ENCODE measurements at places on chromosomes 2 and 18.

- no peak for DNase-seq
Measured at GRCh38 chr2:151198645-151199044, 63.0 kb downstream of the RBM43 start.

DNA sequence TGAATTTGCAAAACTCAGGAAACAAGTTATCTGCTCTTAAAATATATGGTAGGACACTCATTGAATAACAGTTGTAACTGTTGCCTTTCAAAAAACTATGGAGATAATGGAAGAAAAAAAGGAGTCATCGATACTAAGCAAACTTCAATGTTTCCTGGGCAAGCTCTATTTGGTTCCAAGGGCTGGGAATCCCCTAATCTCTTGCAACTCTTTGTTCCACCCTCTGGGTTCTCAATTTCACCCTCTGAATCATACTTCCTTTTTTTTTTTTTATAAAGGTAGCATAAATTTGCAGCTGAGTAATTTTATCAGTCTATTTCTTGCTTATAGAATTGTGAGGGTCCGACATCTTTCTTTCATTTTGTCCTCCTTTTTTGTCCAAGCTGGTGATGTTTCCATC lies 36.7 kb downstream of the SLC9A4 start:
- no peak for DNase-seq

DNA sequence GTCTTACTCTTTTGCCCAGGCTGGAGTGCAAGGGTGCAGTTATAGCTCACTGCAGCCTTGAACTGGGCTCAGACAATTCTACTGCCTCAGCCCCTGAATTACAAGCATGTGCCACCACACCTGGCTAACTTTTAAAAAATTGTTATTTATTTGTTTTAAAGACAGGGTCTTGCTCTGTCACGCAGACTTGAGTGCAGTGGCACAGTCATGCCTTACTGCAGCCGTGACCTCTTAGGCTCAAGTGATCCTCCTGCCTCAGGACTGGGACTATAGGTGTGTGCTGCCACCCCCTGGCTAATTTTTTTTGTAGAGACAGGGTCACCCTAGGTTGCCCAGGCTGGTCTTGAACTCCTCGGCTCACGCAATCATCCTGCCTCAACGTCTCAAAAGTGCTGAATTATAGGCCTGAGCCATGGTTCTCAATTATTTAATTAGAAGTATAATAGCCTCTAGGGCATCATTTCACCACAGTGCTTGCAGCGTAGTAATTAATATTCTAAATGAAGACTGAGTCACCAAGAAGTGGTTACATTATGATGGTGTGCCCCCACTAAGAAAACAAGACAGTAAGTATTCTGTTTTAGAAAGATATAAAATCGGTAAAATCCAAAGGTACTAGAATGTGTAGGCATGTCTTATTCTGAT lies 69.6 kb downstream of the EML4 start:
- no peak for DNase-seq

GRCh38 chr2:43075054-43075593 lies 151.3 kb downstream of the ZFP36L2 start:
- no peak for DNase-seq

- DNase-seq: no peak
Measured at GRCh38 chr2:178195390-178196166, 1.3 kb downstream of the OSBPL6 start.

GRCh38 chr2:120258196-120258595 lies 5.5 kb downstream of the RALB start:
- DNase-seq: no peak

DNA sequence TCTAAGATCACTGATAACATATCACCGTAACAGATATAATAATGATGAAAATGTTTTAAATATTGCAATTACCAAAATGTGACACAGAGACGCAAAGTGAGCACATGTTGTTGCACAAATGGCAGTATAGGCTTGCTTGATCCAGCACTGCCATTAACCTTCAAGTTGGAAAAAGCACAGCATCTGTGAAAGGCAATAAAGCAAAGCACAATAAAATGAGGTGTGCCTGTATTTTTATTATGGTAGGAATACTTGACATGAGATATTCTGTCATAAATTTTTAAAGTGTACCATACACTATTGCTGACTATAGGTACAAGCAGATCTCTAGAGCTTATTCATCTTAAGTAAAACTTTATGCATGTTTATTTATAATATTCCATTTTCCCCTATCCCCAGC lies 312.2 kb downstream of the PTH2R start:
- no peak for DNase-seq

GRCh38 chr2:24853996-24854395 lies 60.8 kb downstream of the CENPO start:
- DNase-seq: no peak

DNA sequence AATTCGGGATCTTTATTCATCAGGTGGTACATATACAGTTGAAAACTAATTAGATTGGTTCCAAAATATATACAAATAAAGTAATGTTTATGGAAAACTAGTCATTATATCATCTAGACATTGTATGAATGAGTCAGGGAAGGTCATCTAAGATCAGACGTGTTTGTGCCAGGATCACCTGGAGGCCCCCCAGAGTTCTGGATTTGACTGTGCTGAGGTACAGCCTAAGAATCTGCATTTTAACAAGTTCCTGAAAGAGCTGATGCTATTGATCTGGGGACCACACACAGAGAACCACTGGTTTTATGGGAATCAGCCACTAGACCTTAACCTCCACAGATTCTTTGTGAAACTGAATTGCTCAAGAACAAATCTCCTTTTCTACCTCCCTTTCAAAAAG lies 43.2 kb downstream of the PARD6G start:
- no peak for DNase-seq

GRCh38 chr2:215277944-215278343 lies 33.9 kb upstream of the ATIC start:
- no peak for DNase-seq

GRCh38 chr2:66790651-66791181 lies 355.8 kb downstream of the MEIS1 start:
- DNase-seq: no peak

DNA sequence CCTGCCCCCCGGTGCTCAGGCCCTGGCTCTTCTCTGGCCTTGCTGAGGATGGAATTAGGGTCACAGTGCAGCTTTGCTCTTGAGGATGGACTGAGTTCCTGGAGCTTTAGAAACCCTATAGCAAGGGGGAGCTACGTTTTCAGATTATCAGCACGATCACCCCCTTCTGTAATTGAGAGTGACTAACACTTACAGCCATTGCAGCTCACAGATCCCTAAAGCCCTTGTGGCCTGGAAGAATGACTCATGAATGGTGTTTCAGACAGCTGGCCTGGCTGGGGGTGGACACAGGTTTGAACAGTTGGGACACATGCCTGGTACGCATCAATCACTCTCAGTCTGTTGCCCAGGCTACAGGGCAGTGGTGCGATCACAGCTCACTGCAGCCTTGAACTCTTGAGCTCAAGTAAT lies 79.7 kb upstream of the IGFBP5 start:
- DNase-seq: no peak

DNA sequence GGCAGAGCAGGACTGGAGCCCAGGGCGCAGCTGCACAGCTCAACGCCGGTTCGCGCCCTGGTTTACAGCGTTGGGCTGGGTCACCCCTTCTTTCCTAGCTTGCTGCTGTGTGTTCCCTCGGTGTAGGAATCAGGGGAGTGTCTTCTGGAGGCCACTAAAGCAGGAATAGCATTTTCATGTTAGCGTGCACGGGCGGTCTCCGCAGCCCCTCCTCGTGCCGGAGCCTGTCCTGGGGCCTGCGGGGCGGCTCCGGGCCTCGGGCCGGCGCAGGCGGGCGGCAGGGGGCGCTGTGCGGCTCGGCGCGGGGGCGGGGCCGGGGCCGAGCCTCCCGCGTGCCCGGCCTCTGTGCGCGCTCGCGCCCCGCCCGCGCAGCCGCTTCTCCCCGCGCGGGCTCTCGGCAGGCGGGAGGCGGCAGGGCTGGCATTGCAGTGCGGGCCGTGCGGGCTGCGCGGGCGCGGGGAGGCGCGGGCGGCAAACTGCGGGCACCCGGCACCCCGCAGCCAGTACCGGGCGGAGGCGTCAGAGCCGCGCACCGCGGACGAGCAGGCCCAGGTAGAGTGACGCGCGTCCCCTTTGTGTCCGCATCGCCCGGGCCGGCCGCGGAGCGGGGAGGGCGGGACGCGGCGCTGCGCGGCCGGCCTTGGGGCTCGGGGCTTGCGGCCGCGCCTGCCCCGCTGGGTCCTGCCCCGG lies at the start of gene RNF144A:
RNF144A (plus strand) TSS at position 342 of the 690 bp plus-strand sequence. CDS start 79,515 bp downstream, outside the sequence.
- no peak for DNase-seq

DNA sequence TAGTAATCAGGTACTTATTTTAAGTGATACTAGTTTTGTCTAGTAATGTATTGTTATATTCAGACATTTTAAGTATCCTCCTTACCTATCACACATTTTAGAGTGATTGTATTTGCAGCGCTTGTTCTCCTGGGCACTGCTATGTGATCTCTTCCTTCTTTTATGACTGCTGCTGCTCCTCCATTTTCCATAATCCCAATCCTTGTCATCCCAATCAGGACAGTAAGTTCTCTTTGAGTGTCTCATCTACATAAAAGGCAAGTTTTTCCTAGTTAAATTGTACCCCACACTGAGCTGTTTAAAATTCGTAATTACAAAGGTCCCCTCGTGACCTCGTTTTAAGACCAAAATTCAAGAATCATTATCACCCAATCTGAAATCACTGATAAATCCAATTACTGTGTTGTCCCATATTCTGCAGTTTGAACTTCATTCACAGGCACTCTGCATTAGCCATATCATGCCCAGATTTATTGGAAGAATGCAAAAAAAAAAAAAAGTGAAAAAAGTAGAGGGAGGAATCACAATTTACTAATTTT lies 2.8 kb downstream of the CLK1 start:
- DNase-seq: no peak

DNA sequence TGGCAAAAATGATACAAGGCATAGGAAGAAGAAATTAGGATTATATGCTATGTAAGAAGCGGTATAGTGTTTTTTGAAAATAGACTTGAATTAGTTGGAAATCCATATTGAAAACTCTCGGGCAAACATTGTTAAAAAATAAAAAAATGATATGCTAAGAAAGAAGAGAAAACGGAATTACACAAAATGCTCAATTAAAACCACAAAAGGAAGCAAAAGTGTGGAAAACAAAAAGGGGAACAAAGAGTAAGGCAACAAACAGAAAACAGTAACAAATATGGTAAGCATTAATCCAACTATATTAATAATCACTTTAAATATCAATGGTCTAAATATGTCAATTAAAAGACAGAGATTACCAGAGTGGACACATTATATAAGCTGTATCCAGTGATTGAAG lies 58.4 kb downstream of the TXNL1 start:
- DNase-seq: no peak

- no peak for DNase-seq
Measured at GRCh38 chr2:99868260-99868659, 274.1 kb downstream of the AFF3 start.

- no peak for DNase-seq
Measured at GRCh38 chr2:113203901-113204519, 30.2 kb downstream of the PSD4 start.

- no peak for DNase-seq
Measured at GRCh38 chr18:5057386-5058348, 139.4 kb downstream of the AKAIN1 start.

DNA sequence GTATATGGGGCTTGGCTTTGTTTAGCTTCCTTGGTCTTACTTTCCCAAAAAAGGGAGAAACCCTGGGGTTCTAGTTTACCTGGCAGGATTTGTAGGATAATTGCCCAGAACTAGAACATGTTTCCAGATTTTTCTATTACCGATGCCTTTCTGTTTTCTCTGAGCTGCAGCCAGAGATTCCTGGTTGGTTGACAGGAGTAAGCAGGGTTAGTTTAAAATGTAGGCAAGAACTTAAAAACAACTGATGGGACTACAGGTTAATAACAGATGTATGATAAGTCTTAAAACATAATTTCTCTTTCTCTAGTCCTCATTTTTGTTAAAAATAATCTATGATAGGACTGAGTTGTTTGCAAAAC lies 38.9 kb upstream of the GMCL1 start:
- no peak for DNase-seq

DNA sequence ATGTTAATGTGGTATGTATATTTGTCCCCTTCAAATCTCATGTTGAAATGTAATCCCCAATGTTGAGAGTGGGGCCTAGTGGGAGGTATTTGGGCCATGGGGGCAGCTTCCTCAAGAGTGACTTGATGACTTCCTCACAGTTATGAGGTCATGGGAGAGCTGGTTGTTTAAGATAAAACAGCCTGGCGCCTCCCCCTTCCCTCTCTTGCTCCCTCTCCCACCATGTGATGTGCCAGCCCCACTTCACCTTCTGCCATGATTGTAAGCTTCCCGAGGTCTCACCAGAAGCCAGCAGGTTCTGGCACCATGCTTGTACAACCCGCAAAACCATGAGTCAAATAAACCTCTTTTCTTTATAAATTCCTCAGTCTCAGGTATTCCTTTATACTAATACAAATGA lies 258.3 kb upstream of the POU3F3 start:
- no peak for DNase-seq

- no peak for DNase-seq
Measured at GRCh38 chr2:217291259-217291658, 431.4 kb upstream of the TNP1 start.

DNA sequence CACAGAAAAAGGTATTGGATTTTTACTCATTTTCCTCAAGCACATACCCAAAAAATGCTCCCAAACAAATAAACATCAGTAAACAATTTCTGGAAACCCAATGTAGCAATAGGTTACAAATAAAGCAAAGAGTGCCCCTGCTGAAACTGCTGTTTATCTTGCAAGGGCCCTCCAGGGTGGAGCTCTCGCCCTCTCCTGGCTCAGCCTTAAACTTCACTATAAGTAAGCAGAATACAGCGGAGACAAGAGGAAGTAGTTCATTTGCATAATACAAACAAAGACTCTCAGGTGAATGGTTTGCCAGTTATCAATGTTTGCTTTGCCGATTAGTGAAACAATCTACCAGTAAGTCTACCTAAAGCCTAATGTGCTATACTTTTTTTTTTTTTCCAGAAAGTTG lies 437.6 kb downstream of the DLGAP1 start:
- no peak for DNase-seq

- DNase-seq: no peak
Measured at GRCh38 chr2:200288670-200289429, 17.6 kb upstream of the SPATS2L start.

GRCh38 chr2:145119225-145119624 lies 599.3 kb upstream of the ZEB2 start:
- DNase-seq: no peak

DNA sequence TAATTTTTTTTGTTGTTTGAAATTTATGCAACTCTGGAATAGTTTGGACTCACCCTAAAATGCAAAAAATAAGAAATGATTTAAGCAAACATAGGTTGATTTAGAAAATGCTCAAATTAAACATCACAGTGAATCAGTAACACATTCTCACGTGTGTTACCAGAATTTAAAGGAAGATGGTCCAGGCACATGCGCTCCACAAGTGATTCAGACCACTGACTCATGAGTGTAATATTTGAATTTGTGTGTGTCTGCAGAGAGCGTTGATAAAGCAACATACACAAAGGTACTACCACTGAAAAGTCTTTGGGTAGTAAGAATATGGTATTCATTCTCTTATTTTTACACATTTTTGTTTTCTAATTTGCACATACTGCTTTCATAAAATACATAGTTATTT lies 7.9 kb downstream of the SS18 start:
- no peak for DNase-seq

- DNase-seq: no peak
Measured at GRCh38 chr18:63233334-63233733, 86.2 kb downstream of the BCL2 start.

- DNase-seq: no peak
Measured at GRCh38 chr2:29039718-29040480, 34.4 kb downstream of the PCARE start.

- no peak for DNase-seq
Measured at GRCh38 chr2:26587994-26588393, 53.2 kb downstream of the CIB4 start.

- DNase-seq: no peak
Measured at GRCh38 chr2:169038338-169038757, 7.2 kb upstream of the ABCB11 start.

GRCh38 chr18:72460210-72460680 lies 83.9 kb downstream of the CBLN2 start:
- DNase-seq: no peak

All from NCI-H1417 treated with DMSO at 0.1 percent for 48 hours (cell line).